Peyer's patch (tissue), 4 donors: ENCODE measurements at places on chromosomes 12 and 14. TPM values are rescaled to one million over a fixed set of nuclear protein-coding genes. Genes with fewer than 3 reads are reported as not detected.

The GLT1D1 gene
- total RNA-seq: not detected

The GZMB gene
- total RNA-seq: not detected

The MANSC4 gene
- total RNA-seq: not detected

The CLEC7A gene
- 6.6 TPM for total RNA-seq

The WBP11 gene
- total RNA-seq: 12.3 TPM

The GLI1 gene
- total RNA-seq: 2.1 TPM

The DAO gene
- total RNA-seq: not detected

The GXYLT1 gene
- 13.7 TPM for total RNA-seq

The HCAR1 gene
- not detected for total RNA-seq

The GZMH gene
- total RNA-seq: 1.2 TPM

The CIDEB gene
- 94.7 TPM for total RNA-seq

The RPL10L gene
- total RNA-seq: 3.1 TPM

The PRR4 gene
- 5.4 TPM for total RNA-seq

The DNM1L gene
- total RNA-seq: 40.9 TPM

The GPRC5D gene
- not detected for total RNA-seq

The ESPL1 gene
- 108 TPM for total RNA-seq

The CLEC1A gene
- not detected for total RNA-seq

The PTGER2 gene
- 2.7 TPM for total RNA-seq

The SLC38A4 gene
- 1.1 TPM for total RNA-seq

The HOXC12 gene
- not detected for total RNA-seq

The CACNA1C gene
- 9.7 TPM for total RNA-seq

The MMP17 gene
- total RNA-seq: 4.0 TPM

The TAS2R7 gene
- total RNA-seq: not detected
